Activated naive CD4-positive, alpha-beta T cell treated with anti-CD3 and anti-CD28 coated beads, Interleukin-2, amount 50 U/mL, for 72 hours (primary cell): ENCODE measurements at places on chromosomes 1 and 21. TPM values are rescaled to one million over a fixed set of nuclear protein-coding genes. Genes with fewer than 3 reads are reported as not detected.

The VANGL1 gene
- 1.4 TPM for total RNA-seq

The GLIS1 gene
- not detected for total RNA-seq

The GBP7 gene
- total RNA-seq, result not detected

The OR2L3 gene
- total RNA-seq, result not detected

The KCNJ9 gene
- 0.06 TPM for total RNA-seq

The BEST4 gene
- total RNA-seq, result 1.8 TPM

The CNR2 gene
- total RNA-seq, result not detected

The DHDDS gene
- total RNA-seq, result 49.2 TPM

The CD1B gene
- total RNA-seq, result not detected

The MPZ gene
- total RNA-seq, result 7.1 TPM

The HAO2 gene
- not detected for total RNA-seq

The CD55 gene
- 141 TPM for total RNA-seq
